ENCODE measurements at places on chromosomes 4 and X.

- peak; percentile 23 for DNase-seq
Observed at GRCh38 chr4:48141048-48141447, 7.0 kb upstream of the TXK start.

DNA sequence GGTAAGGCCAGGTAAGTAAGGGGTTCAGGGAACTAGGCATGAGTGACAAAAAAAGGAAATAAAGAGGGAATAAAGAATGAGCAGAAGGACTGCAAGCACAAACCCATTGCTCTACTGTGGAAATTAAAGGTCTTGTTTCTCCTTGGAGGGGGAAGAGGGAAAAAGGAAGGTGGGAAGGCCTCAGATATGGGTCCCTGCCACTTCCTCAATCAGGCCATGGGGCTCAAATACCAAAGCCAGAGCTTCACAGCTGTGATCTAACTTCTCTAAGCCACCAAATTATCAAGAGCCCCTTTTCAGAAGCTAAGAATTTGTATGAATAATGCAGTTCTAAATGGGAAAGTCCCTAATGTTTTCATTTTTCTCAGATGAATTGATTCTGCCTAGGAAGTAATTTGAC is 4.7 kb downstream of the USP51 start:
- DNase-seq: no peak

DNA sequence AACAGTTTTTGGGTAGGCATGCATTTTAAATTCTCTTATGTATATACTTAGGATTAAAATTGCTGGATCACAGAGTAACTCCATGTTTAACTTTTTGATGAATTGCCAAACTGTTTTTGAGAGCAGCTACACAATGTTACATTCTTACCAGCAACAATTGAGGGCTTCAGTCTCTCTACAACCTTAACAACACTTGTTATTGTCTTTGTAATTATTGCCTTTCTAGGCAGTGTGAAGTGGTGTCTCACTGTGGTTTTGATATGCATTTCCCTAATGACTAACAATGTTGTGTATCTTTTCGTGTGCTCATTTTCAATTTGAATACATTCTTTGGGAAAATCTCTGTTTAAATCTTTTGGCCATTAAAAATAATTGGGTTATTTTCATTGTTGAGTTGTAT is 17.3 kb upstream of the F11 start:
- no peak for DNase-seq

DNA sequence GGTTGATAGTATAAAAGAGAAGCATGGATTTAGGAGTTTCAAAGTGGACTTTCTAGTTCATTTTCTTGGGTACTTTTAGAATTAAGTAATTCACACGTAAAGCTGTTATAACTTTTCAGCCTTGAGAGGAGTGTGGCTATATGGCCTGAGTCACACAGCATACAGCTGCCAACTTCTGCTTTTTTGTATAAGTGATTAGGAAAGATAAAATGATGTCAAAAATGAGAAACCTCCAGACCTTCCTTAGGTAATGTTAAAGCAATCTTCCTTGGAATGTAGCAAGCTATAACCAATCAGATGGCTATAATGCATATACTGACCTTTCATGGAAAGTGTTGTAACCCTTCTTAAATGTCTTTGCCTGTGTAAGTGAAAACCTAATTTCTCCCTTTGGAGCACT is 39.2 kb downstream of the RAB40AL start:
- DNase-seq: no peak

GRCh38 chrX:16023790-16024734 is 99.3 kb upstream of the GRPR start:
- DNase-seq: no peak

DNA sequence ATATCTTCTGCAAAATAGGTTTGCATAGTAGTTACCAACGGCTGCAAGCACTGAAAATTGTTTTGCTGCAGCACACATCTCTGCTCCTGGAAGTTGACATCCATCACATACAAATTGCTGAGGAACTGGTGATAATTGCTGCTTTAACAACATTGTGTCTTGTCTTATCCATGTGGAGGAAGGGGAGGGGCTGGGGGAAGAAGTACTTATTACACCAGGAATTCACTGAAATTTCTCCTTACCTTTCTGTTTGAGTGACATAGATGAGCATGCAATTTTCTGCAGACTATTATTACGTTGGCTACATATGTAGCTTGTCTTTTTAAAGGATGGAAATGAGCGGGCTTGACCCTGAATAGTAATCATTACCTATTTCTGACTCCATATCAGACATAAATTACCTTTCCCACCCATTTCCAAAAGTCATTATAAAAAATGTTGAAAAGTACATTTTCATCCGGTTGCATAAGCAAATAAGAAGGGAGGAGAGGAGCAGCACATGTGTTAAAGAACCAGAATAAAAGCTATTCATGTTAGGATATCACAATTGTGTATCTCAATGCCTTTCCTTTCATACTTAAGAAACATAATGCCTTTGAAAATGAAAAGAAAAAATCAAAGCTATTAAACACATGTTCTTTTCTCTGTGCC is 1905.6 kb downstream of the PCDH7 start:
- no peak for DNase-seq

- no peak for DNase-seq
Observed at GRCh38 chr4:95317085-95317793, 231.5 kb downstream of the UNC5C start.

DNA sequence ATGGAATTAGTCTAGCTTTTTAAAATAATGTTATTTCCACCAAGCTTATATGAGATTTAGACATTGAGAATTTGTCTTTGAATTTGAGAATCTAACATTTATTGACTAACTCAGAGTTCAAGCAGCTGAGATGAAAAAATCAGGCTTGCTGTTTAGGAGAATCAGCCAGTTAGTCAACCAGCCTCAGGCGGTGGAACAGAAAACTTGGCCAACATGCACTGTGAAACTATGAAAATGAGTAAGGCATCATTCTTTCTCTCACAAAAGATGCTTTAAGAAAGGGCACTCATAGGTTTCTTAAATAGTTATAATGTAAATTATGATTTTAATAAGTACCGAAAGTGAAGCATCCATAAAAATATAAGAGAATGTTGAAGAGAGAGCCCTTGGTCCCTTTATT is 84.2 kb downstream of the NFKB1 start:
- DNase-seq: no peak

GRCh38 chr4:88106205-88106604 is 52.2 kb downstream of the ABCG2 start:
- DNase-seq: no peak

DNA sequence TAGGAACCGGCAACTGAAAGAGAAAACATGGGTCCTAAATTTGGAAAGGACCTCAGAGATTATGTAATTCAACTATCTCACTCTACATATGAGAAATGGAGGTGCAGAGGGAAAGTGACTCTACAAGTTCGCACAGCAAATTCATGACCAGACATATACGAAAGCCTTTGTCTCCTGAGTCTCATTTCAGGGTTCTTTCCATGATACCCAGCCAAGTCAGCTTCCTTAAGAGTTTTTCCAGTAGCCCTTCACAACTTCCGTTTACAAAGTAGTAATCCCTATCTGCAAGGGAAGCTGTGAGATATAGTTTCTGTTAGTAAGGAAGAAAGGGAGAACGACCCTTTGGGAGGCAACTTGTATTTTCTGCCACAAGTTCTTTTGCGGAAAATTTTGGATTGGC is 110.6 kb downstream of the TEX13A start:
- DNase-seq: no peak

DNA sequence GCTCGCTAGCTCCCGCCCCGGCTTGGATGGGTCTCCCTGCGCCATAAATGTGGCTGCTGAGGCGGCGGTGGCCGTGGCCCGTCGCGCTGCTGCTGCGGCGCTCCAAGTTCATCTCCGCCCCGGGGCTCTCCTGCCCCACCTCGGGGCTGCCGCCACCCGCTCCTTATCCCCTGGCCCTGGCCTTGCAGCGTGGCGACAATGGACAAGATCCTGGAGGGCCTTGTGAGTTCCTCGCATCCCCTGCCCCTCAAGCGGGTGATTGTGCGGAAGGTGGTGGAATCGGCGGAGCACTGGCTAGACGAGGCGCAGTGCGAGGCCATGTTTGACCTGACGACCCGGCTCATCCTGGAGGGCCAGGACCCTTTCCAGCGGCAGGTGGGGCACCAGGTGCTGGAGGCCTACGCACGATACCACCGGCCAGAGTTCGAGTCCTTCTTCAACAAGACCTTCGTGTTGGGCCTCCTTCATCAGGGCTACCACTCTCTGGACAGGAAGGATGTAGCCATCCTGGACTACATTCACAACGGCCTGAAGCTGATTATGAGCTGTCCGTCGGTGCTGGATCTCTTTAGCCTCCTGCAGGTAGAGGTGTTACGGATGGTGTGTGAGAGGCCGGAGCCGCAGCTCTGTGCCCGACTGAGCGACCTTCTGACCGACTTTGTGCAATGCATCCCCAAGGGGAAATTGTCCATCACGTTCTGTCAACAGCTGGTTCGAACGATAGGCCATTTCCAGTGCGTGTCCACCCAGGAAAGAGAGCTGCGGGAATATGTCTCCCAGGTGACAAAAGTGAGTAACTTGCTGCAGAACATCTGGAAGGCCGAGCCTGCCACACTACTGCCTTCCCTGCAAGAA is 763 bp downstream of the USP38 start:
- no peak for DNase-seq

- no peak for DNase-seq
Observed at GRCh38 chr4:144562019-144562705, 83.8 kb upstream of the HHIP start.

- DNase-seq: no peak
Observed at GRCh38 chrX:97594646-97595224, 711.0 kb downstream of the RPA4 start.

- DNase-seq: no peak
Observed at GRCh38 chrX:1103360-1103759, 109.1 kb downstream of the CRLF2 start.

GRCh38 chr4:10002278-10002677 is 19.0 kb downstream of the SLC2A9 start:
- DNase-seq: no peak

DNA sequence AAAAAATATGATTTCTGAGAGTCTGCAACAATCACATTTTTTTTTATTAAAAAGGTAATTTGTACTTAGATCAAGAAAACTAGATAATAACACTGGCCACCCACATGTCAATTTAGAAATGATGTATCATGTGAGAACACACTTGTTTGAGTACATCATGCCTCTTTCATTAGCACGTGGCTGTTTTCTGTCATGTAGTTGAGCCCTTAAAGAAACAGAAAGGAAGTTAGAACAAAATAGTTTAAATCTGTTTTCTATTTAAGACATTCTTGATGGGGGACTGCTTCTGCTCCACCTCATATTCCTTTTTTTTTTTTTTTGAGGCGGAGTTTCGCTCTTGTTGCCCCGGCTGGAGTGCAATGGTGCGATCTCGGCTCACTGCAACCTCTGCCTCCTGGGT is 207.5 kb downstream of the NSUN7 start:
- no peak for DNase-seq

GRCh38 chr4:152115118-152115517 is 354.3 kb upstream of the GATB start:
- no peak for DNase-seq

- DNase-seq: no peak
Observed at GRCh38 chrX:49767236-49767635, 61.9 kb upstream of the PAGE4 start.

DNA sequence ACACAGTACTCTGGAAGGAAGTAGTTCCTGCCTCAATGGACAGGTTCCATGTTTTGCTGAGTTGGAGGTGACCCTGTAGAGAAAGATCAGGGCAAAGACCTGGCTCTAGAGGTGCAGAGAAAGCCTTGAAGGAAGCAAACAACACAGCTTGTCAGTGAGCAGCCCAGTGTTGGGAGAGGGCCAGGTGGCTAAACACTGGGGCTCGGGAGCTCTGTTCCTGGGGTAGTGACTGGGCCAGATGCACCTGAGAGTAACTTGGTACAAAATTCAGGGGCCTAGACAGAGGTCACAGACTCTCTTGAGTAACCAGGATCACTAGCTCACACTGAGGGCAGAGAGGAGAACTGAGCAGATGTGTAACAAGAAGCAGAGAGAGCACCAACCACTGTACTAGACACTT is 138.4 kb upstream of the NALF2 start:
- no peak for DNase-seq

DNA sequence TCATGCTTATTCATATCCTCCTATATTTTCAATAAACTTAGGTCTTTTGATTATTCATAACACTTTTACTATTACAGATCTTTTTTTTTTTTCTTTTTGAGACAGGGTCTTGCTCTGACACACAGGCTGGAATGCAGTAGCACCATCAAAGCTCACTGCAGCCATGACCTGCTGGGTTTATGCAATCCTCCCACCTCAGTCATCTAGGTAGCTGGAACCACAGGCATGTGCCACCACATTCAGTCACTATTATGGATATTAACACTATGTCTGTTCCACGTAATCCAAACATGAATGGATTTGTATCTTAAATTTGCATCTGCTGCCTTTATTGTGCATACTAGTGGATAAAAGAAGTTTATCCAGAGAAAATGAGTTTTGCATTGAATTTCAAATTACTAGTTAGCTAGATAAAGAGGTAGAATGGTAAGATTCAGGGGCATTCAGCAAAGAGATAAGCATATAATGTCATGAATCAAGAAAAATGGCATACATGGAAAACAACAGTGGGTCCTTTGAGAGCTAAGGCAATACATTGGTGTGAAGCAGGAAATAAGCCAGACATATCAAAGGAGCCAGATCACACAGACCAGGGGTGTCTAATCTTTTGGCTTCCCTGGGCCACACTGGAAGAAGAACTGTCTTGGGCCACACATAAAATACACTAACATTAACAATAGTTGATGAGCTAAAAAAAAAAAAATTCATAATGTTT is 13.9 kb downstream of the ANAPC10 start:
- DNase-seq: no peak

- DNase-seq: no peak
Observed at GRCh38 chrX:27522500-27522899, 59.4 kb upstream of the PPP4R3C start.

DNA sequence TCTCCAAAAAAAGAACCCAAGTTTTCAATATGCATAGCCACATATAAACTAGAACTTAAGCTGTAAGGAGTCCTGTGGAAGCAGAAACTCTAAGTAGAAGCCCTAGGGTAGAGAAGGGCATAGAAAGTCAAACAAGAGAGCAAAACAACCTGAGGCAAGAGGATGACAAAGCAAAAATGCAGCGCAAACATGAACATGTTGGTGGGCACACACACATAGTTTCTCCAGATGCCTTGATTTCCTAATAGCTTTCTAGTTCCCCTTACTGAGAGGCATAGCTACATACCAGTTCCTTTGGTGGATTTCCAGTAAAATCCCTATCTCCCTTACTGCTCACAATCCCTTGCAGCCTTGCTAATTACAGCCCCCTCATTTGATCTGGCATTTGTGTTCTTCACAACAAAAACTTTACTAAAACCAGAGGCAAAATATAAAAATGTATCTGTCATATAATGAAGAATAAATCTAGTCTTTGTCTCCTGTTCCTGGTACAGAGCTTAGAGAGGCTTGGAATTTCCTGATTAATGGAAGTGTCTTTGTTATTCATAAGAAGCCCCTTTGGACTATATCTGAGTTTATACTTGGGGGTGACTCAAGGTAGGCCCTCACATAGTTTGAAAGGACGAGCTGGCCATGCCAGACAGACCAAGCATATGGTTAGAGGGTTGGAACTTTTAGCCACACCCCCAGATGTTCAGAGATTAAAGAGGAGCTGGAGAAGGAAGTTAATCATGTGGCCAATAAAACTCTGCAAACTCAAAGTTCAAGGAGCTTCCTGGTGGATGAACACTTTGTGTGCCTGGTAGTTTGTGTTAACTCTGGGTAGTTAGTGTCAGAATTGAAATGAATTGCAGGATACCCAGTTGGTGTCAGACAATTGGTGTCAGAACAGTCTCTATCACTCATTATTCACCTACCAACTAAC is 52.7 kb upstream of the ZCCHC13 start:
- DNase-seq: no peak

GRCh38 chrX:16063921-16064320 is 59.4 kb upstream of the GRPR start:
- DNase-seq: no peak

Measured in NCI-H1694 treated with DMSO at 0.1 percent for 48 hours (cell line).